T1000 (cell line): ENCODE measurements at places on chromosomes 11 and 22.

- peak; percentile 56 for DNase-seq
These were observed 23.9 kb upstream of the ZC3H12C start for GRCh38 chr11:110069158-110069737.

- no peak for DNase-seq
These were observed 21.2 kb upstream of the B3GAT1 start for GRCh38 chr11:134433251-134433650.

GRCh38 chr11:4763096-4763495 lies 6.6 kb downstream of the OR51F1 start:
- DNase-seq, result no peak

DNA sequence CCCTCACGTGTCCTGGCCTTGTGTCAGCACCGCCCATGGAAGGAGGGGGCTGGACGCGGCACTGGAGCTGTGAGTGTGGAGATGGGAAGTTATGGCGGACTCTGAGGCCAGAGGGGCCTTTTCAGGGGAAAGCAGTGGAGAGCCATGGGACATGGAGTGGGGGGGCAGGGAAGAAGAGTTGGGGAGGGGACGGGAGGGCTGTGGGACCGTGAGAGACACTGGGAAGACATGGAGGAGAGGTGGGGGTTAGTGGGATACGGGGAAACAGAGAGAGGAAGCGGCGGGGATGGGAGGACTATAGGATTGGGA lies 58.2 kb downstream of the FBXO7 start:
- DNase-seq, result no peak

GRCh38 chr11:124311670-124312069 lies 2.1 kb downstream of the OR8D1 start:
- no peak for DNase-seq

- no peak for DNase-seq
These were observed 39.9 kb downstream of the PTPRJ start for GRCh38 chr11:48020092-48020755.

DNA sequence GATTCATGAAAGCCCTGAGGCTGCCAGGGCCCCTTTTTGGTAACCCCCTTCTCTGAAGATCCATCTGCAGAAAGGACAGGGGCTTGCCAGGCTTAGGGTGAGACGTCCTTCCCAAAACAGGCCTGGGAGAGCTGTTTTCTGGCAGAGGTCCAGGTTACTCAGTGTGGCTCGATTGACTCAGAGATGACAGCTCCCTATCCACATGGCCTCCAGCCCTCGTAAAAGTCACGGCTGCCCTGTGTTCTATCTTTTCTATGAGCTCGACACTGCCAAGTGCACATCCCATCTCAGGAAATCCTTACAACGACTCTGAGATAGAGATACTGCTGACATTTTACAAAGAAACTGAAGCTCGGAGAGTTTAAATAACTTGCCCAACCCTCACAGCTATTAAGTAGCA lies 20.4 kb downstream of the ADAMTS8 start:
- DNase-seq, result peak; percentile 57

- no peak for DNase-seq
These were observed 79.5 kb downstream of the PIWIL3 start for GRCh38 chr22:24695060-24695459.

GRCh38 chr22:42892571-42893316 lies 35.7 kb upstream of the ARFGAP3 start:
- no peak for DNase-seq

DNA sequence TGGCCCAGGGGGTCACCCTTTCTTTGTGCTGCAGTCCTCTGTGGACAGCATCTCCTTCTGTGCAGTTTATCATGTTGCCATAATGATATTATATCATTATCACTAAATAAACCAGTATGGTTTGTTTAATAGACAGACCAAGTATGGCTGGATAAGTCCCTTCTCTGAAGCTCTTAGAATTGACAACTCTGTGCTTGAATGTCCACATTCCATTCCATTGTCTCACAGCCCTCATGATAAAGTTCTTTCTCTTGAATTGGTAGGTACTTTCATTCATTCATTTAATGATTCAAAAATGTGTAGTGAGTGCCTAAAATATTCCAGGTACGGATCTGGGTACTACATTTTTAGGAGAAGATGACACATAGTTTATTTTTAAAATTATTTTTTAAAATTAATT lies 7.8 kb downstream of the RPS6KA4 start:
- no peak for DNase-seq
